ENCODE measurements at places on chromosomes 16 and 17.

DNA sequence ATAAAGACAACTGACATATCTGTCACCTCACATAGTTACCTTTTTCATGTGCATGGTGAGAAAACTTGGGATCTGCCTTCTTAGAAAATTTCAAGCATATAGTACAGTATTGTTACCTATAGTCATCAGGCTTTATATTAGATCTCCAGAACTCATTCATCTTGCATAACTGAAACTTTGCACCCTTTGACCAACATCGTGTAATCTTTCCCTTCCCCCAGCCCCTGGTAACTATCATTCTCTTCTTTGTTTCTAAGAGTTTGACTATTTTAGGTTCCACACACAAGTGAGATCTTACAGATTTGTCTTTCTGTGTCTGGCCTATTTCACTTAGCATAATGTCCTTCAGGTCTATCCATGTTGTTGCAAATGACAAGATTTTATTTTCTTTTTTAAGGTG is 22.9 kb upstream of the TBX4 start:
- DNase-seq: no peak

DNA sequence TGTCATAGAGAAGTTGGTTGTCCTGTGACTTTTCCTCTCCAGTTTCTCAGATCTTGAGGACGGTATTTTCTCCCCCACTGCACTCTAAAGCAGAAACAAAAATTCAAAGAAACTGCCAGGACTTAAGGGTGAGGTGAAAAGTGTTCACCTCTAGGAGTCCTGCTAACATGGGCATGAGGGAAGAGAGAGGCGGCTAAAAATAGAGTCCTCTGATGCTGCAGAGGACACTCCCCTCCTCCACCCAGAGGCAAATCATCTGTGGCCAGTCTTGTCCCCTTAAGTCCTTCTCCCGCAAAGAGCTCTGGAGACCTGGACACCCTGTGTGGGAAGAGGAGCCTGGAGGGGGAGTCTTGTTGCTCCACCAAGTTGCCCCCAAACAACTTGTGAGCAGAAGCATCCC is 4.7 kb upstream of the DDX19A start:
- no peak for DNase-seq

GRCh38 chr17:76597156-76598003 is 11.7 kb upstream of the ST6GALNAC2 start:
- no peak for DNase-seq

DNA sequence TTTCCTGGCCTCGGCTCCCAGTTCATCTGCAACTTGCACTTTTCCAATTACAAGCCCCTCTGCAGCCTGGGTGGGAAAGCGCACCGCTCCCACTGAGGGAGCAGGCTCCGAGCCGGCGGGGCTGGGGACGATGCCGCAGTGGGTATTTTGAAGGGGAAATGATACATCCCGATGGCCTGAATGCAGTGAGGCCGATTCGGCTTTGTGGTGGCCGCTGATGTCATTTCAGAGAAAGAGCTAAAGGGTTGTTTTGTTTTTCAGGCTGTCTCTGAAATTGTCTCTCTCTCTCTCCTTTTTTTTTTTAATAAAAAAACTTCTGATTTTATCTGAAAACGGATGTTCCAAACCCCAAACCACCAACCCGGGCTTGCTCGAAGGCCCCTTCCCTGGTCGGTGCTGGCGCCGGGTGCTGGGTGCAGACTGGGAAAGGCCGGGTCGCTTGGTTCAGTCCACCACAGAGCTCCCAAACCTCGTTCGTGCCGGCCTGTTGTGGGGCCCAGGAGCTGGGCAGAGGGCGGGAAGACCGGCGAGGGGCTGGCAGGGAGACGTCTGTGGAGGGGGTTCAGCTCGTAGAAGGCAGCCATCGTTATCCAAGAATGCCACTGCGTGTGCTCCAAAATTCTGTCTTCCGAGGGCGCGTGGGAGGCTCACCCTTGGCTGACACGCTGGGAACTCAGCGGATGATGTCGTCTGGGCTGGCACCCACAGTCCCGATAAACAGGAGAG is 102.8 kb downstream of the FOXL1 start:
- no peak for DNase-seq

GRCh38 chr16:11909653-11910545 is 5.9 kb downstream of the GSPT1 start:
- no peak for DNase-seq

DNA sequence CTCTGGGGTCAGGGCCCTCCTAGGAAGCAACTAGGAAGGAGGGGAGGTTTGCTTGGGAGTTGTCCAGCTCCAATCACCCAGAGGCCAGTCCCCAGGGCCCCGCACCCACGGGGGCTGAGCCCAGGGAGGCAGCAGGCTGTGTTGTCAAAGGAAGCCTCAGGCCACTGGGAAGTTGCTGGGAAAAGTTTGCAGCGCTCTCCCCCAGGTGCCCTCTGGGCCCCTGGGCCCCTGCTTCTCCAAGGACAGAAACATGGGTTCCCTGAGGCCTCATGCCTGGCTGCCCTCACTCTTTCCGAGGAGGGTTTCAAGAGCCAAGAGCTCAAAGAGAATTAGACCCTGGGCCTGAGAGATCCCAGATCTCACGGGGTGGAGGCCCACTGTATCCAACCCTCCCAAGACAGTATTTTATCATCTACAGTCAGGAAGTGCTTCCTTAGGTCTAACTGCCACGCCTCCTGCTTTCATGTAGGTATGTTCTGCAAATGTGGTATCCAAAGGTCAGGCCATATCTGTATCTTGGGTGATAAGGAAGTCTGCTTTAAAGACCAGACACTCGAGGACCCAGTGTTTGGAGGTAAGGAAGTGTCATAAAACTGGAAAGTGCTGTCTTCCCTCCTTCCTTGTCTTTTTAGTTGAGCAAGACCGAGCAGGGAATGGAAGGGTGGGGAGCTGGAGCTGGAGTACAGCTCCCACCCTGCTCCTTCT is 44.2 kb upstream of the ZNF423 start:
- DNase-seq: no peak

DNA sequence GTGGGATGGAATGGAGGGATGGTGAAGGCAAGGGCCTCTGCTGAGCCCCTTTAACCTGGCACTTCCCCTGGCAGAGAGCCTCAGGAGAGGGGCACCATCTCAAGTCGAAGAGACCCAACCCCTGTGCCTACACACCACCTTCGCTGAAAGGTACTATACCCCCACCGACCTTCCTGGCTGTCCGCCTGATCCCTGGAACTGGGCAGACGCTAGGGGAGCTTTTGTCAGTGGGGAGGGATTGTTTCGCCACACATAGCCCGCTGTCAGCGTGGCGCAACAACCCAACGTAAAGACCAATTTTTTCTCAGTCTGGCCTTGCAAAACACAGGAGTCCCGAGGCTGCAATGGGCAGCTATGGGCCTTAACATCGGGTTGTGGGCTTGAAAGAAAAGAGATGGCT is 3.1 kb downstream of the PPP1R1B start:
- DNase-seq: no peak

- DNase-seq: no peak
Measured at GRCh38 chr16:64919929-64920607, 201.8 kb downstream of the CDH11 start.

DNA sequence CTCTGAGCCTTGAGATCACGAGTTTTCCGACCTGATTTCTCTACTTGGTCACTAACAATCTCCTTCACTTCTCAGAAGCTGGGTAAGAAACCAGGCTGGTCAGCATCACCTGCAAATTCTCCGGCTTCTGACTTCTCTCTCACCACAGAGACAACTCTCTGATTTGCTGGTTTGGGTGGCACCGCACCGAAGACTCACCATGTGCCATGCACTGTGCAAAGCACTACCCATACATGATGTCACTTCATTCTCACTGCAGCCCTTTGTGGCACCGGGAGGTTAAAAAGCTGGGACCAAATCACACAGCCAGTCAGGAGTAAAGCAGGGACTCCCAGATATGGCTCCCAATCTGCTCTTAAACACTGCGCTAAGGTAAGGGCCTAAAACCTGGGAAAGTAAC is 647 bp downstream of the VAC14 start:
- DNase-seq: no peak

GRCh38 chr17:63966646-63967264 is 6.0 kb downstream of the SCN4A start:
- peak; percentile 35 for DNase-seq

- DNase-seq: no peak
Measured at GRCh38 chr17:72901657-72902056, 190.8 kb downstream of the SLC39A11 start.

GRCh38 chr16:84013787-84014569 is 28.6 kb downstream of the SLC38A8 start:
- no peak for DNase-seq

GRCh38 chr17:8488901-8489300 is 53.2 kb downstream of the NDEL1 start:
- no peak for DNase-seq

GRCh38 chr16:19810817-19811731 is 73.6 kb downstream of the GPRC5B start:
- no peak for DNase-seq

DNA sequence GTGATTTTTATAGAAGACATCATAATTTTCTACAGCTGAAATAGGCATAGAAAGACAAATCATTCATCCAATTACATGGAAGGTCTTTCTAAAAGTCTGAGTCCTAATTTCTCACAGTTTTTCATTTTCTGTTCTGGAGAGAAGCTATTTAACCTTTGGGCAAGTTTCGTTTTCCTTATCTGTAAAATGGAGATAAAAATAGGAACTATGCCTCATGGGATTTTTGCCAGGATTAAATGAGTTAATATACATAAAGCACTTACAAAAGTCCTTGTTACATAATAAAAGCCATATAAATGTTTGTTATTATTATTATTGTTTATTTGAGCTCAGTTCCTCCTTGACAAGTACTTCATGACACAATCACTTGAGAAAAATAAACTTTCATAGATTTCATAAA is 121.4 kb downstream of the SKAP1 start:
- DNase-seq: no peak

- no peak for DNase-seq
Measured at GRCh38 chr17:59761385-59762048, 54.1 kb downstream of the VMP1 start.

DNA sequence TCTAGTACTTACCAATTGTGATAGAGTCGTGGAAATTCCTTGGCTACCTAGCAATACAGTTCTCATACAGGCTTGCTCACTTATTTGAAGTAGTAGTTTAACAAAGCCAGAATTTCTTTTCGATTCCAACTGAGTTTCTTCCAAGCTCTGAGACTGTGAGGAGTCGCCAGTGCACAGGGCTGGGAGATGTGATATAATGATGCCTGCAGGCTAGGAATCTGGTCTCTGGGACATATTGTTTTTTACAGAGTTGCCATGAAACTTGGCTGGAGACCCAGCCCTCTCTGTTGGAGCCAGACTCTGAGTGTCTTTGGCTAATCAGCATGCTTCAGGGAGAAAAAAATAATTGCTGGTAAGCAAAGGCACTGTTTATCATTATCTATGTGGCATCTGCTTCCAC is 698.8 kb upstream of the GOT2 start:
- DNase-seq: no peak

- no peak for DNase-seq
Measured at GRCh38 chr16:57804111-57804837, 2.0 kb upstream of the KIFC3 start.

- no peak for DNase-seq
Measured at GRCh38 chr17:33024688-33025486, 33.2 kb downstream of the SPACA3 start.

GRCh38 chr16:28905800-28906372 is 19.2 kb downstream of the RABEP2 start:
- no peak for DNase-seq

GRCh38 chr16:88197481-88198456 is 185.0 kb upstream of the ZNF469 start:
- DNase-seq: no peak

- DNase-seq: no peak
Measured at GRCh38 chr16:65489531-65490023, 367.7 kb upstream of the CDH11 start.

DNA sequence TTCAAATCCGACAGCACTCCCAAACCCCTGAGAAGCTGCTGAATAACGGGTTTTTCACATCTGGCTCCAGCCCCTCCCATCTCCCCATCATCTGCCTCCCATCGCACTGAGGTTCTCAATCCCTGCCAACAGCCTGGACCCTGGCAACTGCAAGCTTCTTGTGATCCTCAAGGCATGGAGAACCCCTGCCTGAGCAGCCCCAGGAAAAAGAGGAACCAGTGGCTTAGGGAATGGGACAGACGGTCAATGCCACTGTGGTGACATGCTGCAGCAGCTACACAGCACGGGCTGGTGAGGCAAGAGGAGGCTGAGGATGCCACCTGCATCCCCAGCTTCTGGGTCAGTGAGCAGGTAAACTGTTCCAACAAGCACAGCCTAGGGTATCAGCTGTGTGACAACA is 3.3 kb upstream of the MBTPS1 start:
- DNase-seq: no peak

DNA sequence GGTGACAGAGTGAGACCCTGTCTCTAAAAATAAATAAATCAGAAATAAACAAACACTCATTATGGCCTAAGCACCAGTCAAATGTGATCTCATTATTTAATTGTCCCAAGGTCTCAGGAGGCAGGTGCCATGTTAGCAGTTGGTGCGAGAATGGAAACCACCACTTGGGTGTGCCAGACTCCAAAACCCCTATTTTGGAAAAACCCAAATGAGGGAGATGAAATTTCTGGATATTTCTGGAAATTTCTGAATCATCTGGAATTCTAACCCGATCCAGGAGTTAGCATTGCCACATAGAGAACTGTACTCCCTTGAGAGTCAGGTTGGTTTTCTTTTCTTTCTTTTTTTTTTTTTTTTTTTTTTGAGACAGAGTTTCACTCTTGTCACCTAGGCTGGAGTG is 264.0 kb downstream of the XYLT1 start:
- DNase-seq: no peak

DNA sequence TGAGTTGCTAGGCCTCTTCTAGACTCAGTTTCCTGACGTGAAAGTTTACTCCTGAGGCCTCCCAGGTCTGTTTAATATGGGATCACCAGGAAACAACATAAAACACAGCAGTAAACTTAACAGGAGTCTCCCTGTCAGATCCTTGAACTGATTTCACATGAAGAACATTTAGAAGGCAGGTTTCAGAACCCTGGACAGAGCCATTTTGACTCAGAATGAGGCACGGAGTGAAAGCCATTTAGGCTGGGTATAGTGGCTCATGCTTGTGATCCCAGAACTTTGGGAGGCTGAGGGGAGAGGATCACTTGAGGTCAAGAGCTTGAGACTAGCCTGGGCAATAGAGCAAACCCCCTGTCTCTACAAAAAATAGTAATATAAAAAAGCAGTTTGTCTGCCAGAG is 289.1 kb downstream of the CA10 start:
- no peak for DNase-seq

- no peak for DNase-seq
Measured at GRCh38 chr16:79892278-79892677, 291.7 kb upstream of the MAF start.

DNA sequence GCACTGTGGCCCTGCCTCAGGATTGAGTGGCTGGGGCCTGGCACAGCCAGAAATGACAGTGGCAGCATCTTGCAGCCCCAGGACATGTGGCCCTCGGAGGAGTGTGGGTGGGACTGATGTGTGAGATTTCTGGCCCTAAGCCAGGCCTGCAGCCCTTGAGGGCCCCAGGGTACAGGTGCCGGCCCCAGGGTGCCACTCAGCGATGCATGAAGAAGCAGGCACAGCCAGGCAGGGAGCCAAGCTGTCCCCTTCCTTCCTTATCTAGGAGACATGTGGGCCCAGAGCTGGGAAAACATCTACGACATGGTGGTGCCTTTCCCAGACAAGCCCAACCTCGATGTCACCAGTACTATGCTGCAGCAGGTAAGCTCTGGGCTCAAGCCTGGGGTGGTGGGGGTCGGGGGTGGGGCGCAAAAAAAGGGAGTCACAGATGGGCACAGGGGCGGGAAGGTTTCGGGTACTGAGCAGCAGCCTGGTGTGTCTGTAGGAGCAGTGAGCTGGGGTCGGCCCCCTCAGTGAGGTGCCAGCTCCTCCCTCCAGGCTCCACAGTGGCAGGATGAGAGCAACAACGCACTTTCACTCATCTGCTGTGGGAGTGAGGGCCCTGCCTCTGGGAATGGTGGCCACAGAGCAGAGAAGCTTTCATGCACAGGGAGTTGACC is 4.1 kb downstream of the ACE start:
- no peak for DNase-seq

Data from stimulated activated CD8-positive, alpha-beta memory T cell treated with anti-CD3 and anti-CD28 coated beads, Interleukin-4, amount 100 ng/mL, for 4 hours (primary cell).